ENCODE measurements at places on chromosomes 16 and 17.

DNA sequence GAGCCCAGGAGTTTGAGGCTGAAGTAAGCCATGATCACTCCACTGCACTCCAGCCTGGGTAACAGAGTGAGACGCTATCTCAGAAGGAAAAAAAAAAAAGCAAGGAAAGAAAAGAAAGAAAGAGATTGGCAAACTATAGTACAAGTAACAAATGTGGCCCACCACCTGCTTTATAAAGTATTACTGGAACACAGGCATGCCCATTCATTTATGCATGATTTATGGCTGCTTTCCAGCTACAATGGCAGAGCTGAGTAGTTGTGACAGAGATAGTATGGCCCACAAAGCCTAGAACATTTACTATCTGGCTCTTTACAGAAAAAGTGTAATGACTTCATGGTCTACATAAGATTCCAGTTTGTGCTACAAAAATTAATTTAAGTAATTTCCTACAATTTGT, 23.6 kb downstream of the C16orf87 start:
- DNase-seq, result no peak

- peak; percentile 59 for DNase-seq
These were observed 70.8 kb upstream of the TNRC6C start for GRCh38 chr17:77887464-77888241.

- no peak for DNase-seq
These were observed 55.9 kb upstream of the SLC5A11 start for GRCh38 chr16:24789881-24790280.

GRCh38 chr17:39641883-39642282, 4.9 kb downstream of the STARD3 start:
- no peak for DNase-seq

- no peak for DNase-seq
These were observed 216.5 kb downstream of the CPPED1 start for GRCh38 chr16:12587170-12587569.
